Activated CD8-positive, alpha-beta T cell treated with anti-CD3 and anti-CD28 coated beads for 36 hours (primary cell): ENCODE measurements at places on chromosomes 1 and 21.

DNA sequence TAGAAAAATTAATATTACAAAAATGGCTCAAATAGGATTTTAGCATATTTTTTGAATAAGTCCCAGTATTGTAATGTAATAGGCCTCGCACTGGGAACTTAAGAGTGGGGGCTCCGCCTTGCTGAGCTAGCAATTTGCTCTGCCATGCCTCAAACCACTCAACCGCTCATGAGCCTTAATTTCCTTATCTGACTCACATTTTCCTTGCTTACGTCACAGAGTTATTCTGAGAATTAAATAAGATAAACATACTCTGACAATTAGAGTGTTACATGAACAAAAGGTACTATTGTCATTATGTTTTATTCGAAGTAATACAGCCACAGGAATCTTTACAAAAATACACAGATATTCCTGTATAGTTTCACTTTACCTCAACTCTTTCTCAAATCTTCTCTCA lies 108.1 kb downstream of the SLC44A5 start:
- H3K4me3 ChIP-seq, result no peak overlapping the region
- no peaks in the 10 kb centered on the region for H3K27me3 ChIP-seq
- DNase-seq, result no peak
- H3K27ac ChIP-seq, result no peak overlapping the region
- no peaks in the 10 kb centered on the region for H3K36me3 ChIP-seq

DNA sequence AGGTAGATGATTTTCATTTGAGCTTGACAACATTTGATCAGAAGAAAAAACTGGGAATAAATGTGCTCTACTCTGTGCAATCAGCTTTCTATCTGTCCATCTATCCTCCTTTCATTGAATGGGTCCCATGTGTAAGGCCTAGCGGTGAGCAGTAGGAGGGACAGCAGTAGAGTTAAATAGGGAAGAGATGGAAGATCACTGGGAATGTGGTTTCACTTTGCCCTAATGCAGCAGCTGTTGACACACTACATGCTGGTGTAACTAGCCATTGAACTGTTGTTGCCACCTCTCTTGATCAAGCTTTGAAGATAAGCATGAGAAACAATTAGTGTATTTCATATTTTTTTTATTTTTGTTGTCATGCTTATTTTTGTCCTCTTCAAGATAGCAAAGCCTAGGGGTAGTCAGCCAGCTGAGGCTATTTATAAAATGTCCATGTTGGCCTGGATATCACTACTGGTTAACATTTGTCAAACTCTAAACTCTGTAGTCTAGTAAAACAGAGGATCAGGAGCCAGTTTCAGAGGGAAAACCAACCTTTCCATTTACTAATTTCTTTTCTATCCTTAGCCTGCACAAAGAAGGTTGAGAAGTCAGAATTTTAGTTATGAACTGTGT lies 41.9 kb downstream of the CACNA1E start:
- H3K36me3 ChIP-seq, result no peaks in the 10 kb centered on the region
- H3K4me1 ChIP-seq, result no peaks in the 10 kb centered on the region
- no peak for DNase-seq
- H3K4me3 ChIP-seq, result no peak overlapping the region

DNA sequence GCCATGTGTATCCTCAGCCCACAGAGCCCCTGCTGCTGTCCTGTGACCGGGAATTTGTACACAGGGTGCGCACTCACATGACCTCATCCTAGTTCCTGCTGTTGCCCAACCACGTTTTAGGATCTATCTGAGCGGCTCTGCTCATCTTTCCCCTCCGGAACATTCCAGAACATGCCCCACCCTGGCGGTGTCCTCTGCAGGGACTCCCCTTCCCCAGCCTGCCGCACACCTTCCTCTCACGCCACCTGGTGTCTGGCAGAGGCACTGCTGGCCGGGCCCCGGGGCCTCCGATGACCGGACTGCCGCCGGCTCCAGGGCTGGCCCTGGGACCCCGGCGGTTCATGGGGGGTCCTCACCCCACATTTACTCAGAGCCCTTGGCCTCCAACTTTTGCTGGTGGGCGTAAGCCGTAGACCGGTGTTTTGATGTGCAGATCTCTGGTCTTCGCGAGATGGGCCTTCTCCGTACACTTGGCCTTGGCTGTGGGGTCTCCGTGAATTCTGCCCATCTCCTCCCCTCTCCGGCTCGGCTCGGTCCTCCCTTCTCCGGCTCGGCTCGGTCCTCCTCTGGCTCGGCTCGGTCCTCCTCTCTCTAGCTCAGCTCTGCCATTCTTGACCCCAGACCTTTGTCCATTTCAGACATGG lies 29.5 kb downstream of the ARHGEF16 start:
- no peak overlapping the region for H3K4me3 ChIP-seq
- peak; percentile 58 for DNase-seq
- no peak overlapping the region for H3K27ac ChIP-seq

- no peaks in the 10 kb centered on the region for H3K36me3 ChIP-seq
- no peak overlapping the region for H3K27ac ChIP-seq
- no peaks in the 10 kb centered on the region for H3K27me3 ChIP-seq
- DNase-seq, result no peak
These were observed 62.0 kb upstream of the HOOK1 start for GRCh38 chr1:59752556-59753414.

DNA sequence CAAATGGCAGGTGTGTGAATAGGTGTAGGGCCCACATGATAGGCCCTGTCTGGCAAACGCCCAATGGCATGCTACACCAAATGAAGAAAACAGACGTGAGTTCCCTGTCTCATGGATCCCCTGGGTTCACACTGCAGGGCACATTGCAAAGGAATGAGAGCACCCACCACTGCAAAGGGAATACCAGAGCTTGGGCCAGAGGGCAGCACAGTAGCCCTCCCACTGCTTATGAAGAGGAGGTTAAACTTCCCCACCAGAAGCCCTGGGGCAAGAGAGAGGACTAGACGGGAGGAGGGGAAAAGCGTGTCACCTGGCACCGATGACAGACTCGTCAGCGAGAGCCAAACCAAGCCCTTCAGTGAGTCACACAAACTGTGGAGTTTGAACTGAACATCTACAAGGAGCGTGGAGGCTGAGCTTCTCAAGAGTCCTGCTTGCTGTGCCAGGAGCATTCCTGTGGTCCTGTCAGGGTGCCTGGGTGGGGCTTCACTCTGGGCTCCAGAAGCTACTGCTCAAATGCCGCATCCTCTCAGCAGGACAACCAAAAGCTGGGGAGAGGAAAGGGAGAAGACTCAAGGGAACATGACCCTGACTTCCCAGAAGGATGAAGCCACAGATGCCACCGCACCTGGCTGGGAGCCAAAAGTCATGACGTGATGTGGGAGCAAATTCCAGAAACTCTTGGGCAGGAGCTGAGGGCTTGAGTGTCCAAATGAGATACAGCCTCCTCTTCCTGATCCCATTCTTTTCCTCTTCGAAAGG lies 61.1 kb downstream of the TOMM20 start:
- H3K27ac ChIP-seq, result no peak overlapping the region
- H3K4me3 ChIP-seq, result no peak overlapping the region
- H3K27me3 ChIP-seq, result no peaks in the 10 kb centered on the region
- peak; percentile 46 for DNase-seq
- H3K36me3 ChIP-seq, result no peaks in the 10 kb centered on the region
- H3K4me1 ChIP-seq, result peaks cover 24% of the 10 kb centered on the region

DNA sequence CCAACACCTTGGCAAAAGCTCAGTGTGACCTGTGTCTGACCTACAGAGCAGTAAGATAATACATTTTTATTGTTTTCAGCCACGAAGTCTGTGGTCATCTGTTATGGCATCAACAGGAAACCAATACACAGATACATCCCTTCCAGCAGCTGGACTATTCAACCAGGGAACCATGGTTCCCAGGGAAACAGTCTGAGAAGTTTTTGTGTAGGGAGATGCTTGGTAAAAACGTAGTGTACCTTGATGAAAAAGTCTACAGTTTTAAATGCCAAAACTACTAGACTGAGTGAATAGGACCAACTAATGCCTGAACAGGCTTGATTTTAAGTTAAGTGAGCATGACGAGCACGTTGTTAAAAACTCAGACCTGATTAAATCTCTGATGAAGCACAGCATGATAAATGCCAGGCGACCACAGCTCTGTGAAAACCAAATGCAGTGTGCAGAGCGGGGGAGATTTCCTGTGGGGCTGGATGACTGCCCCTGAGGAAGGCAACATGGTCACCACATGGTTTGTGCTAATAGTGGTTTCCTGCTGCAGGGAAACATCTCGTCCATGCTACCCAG lies 228.9 kb downstream of the TNR start:
- no peaks in the 10 kb centered on the region for H3K36me3 ChIP-seq
- peak; percentile 74 for DNase-seq

GRCh38 chr1:181737056-181737455 lies 253.7 kb downstream of the CACNA1E start:
- no peak overlapping the region for H3K27ac ChIP-seq
- H3K4me1 ChIP-seq, result no peaks in the 10 kb centered on the region
- H3K4me3 ChIP-seq, result no peak overlapping the region
- H3K36me3 ChIP-seq, result no peaks in the 10 kb centered on the region
- H3K27me3 ChIP-seq, result peaks cover 3% of the 10 kb centered on the region
- no peak for DNase-seq

DNA sequence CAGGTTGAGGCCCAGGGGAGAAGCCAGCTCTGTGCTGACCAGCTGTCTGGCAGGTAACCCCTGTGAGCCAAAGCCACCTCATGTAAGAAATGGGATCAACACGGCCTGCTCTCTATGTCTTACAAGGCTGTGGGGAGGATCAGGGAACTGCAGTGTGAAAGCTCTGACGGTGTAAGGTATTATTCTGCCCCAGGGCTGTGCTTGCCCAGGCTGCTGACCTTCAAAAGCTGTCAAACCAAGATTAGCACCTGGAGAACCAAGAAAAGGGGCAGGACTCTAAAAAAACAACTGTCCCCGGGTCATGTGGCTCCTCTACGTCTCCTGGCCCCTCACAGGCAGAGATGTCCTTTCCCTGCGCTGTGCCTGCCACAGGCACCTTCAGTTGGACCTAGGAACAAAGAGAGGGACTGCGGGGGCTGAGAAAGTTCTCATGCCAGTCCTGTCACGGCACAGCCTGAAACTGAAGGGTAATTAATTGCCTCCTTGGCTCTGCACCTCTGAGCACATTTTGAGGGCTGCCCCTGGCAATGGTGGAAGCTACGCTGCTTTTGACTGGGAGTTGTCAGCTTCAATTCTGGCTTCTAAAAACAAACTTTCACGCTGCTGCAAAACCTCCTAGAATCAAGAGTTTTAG lies 77.6 kb downstream of the PGBD5 start:
- no peak overlapping the region for H3K27ac ChIP-seq
- peaks cover 5% of the 10 kb centered on the region for H3K27me3 ChIP-seq
- H3K4me3 ChIP-seq, result no peak overlapping the region
- no peaks in the 10 kb centered on the region for H3K36me3 ChIP-seq
- H3K4me1 ChIP-seq, result no peaks in the 10 kb centered on the region

- H3K27me3 ChIP-seq, result peaks cover 8% of the 10 kb centered on the region
- peaks cover 3% of the 10 kb centered on the region for H3K4me1 ChIP-seq
- H3K4me3 ChIP-seq, result no peak overlapping the region
- no peaks in the 10 kb centered on the region for H3K36me3 ChIP-seq
- no peak for DNase-seq
These were observed 65.1 kb downstream of the RIPK4 start for GRCh38 chr21:41701749-41702148.

- H3K36me3 ChIP-seq, result no peaks in the 10 kb centered on the region
- no peak overlapping the region for H3K27ac ChIP-seq
- H3K4me3 ChIP-seq, result no peak overlapping the region
- no peak for DNase-seq
These were observed 228.6 kb downstream of the GPATCH2 start for GRCh38 chr1:217402301-217402700.

GRCh38 chr1:13801232-13801631 lies 101.2 kb downstream of the PRDM2 start:
- H3K27ac ChIP-seq, result no peak overlapping the region
- peaks cover 3% of the 10 kb centered on the region for H3K36me3 ChIP-seq
- peaks cover 21% of the 10 kb centered on the region for H3K4me1 ChIP-seq
- DNase-seq, result no peak
- no peak overlapping the region for H3K4me3 ChIP-seq
- H3K27me3 ChIP-seq, result no peaks in the 10 kb centered on the region

GRCh38 chr1:2408859-2409276 lies 3.5 kb downstream of the PEX10 start:
- peaks cover 7% of the 10 kb centered on the region for H3K4me1 ChIP-seq
- no peak overlapping the region for H3K27ac ChIP-seq
- no peak for DNase-seq
- no peak overlapping the region for H3K4me3 ChIP-seq
